ENCODE measurements at places on chromosomes 13 and 19.

- DNase-seq: no peak
Observed at GRCh38 chr13:33284031-33284430, 1.5 kb downstream of the STARD13 start.

DNA sequence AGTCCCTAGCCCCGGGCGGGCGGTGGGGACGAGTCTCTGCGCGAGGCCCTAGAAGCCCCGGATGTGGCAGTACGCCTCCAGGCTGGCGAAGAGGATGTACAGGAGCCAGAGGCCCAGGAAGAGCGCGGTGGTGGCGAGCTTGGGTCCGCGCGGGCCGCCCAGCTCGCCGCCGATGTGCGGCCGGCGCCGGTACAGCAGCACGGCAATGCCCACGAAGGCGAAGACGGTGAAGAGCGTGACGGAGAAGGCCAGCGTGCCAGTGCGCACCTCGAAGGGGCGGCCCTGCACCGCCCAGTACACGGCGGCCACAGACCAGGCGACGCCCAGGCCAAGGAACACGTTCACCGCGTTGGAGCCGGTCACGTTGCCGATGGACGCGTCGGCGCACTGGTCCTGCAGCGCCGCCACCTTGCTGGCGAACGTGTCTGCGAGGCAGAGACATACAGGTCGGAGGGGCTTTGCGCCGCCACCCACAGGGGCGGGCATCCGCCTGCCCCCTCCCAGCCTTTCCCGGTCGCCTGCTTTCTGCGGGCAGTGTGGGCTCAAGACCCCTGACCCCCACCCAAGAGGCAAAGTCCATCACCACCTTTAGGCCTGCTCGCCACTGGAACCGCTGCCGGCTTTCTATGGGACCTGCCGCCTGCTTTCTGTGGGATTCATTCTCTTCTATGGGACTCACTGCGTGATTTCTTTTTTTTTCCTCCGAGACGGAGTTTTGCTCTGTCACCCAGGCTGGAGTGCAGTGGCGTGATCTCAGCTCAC, 10.9 kb upstream of the MEIS3 start:
- DNase-seq: peak; percentile 20

- no peak for DNase-seq
Observed at GRCh38 chr19:13742756-13743155, 21.6 kb upstream of the MRI1 start.

DNA sequence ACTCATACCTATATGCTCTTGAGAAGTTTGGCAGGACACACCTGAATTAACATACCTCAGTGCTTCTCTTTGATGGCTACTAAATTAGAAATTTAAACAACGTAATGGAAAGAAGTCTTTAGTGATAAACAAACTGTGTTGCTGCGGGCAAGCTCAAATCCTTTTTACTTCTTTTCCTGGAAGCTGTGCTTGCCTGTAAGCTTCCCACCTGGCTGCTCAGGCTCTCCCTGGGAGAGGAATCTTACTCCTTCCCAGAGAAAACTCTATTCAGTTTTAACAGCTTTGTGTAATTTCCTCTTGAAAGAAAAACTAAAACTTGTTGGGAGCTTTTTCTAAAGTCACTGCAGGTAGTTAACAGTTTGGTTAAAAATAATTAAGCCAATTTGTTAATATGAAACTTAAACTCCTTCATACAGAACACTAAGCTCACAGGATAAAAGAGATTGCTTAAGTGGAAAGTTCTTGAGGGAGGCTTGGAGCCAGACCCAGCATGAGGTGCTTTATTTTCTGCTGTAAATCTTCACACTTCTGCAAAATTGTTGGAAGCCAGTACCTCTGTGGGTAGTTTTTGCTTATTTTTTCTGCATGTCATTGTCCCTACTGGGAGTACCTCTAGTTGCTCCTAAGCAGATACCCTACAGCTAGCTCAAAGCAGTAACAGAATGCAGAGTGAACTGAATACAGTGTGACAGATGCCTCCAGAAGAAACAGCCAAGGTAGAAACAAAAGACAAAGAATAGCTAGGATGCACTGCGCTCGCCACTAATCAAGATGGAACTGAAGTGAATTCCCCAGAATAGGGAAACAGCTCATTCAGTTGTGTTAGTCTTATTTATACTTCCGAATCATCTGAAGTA, 1253.0 kb downstream of the PCDH17 start:
- DNase-seq: no peak

GRCh38 chr13:30002577-30002976, 152.2 kb upstream of the UBL3 start:
- DNase-seq: no peak

DNA sequence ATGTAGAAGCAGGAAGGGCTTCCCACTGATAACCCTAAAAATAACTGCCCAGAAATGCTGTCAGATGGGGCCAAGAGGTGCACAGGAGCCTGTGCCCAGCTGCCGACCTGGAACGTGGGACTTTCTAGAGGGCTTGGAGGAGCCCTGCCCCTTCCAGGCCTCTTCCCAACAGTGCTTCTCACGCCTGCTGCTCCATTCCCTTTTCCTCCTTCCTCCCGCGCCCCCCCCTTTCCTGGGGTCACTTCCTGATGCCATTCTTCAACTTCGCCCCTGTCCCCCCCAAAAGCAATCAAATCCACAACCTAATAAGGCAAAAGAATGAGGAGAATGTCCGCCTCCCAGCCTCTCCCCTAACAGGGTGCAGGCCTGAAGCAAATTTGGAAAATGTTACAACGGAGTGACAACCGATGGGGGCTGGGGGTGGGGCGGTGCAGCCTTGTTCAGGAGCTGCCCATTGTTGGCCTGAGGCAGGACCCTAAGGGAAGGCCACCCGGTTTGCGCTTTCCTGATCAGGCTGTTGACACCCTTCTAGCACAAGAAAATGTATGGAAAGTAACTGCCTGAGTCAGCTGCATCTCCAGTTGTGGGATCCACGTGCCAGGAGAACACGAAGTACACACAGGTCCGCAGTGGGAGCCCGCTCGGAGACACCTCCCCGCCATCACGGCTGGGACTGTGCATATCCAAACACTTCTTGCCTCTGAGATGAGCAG, 18.7 kb downstream of the ACTN4 start:
- DNase-seq: no peak
